NCI-H1436 treated with DMSO at 0.1 percent for 48 hours (cell line): ENCODE measurements at places on chromosomes 12 and 14.
A peak's percentile ranks its signal among the peaks of the same experiment; 100 is the strongest.

DNA sequence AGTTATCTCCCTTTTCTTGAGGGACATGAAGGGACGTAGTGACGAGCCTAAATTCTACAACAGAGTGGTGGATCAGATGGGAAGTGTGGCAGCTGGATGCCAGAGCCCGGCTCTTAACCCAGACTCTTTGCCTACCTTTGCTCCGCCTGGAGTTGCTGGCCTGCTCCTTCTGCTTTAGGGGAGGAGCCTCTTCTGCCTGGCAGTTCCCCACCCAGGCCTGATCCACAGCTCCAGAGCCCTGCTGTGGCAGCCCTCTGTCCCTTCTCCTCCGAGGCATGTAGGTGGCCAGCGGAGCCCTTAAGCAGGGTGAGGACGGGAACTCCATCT, 2.3 kb upstream of the PRPH start:
- DNase-seq = no peak

GRCh38 chr12:68667896-68668295, 18.9 kb upstream of the NUP107 start:
- no peak for DNase-seq

DNA sequence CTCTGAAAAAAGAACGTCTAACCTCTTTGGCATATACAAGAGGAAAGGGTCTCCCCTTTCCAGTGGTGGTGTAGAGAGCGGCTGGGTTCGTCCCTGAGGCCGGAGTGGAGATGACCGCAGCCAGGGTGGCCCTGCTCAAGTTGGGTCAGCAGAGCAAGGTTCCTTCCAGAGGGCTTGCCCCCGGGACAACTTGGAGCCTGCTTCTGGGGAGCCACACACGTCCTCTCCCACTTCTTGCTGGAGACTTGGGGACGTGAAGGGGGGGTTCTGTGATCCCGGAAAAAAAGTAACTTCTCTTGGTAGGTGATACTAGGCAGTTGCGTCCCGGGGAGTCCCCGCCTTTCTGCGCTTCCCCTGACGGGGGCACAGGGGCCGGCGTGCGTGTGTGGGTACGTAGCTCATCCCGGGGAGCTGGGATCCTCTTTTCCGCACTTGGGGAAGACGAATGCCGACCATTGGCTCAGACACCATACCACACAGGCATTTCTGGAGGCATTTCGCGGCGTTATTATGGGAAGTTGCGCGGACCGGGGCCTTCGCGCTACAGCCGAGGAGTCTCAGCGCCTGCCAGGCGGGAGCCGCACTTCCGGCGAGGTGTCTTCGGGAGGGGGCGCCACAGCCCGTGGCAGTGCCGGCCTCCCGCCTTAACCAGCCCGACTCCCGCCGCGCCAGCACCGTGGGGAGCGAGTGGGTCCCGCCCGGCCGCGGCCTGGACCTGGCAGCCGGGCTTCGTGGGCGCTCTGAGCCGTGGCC, 14.8 kb upstream of the PAX9 start:
- DNase-seq = no peak

DNA sequence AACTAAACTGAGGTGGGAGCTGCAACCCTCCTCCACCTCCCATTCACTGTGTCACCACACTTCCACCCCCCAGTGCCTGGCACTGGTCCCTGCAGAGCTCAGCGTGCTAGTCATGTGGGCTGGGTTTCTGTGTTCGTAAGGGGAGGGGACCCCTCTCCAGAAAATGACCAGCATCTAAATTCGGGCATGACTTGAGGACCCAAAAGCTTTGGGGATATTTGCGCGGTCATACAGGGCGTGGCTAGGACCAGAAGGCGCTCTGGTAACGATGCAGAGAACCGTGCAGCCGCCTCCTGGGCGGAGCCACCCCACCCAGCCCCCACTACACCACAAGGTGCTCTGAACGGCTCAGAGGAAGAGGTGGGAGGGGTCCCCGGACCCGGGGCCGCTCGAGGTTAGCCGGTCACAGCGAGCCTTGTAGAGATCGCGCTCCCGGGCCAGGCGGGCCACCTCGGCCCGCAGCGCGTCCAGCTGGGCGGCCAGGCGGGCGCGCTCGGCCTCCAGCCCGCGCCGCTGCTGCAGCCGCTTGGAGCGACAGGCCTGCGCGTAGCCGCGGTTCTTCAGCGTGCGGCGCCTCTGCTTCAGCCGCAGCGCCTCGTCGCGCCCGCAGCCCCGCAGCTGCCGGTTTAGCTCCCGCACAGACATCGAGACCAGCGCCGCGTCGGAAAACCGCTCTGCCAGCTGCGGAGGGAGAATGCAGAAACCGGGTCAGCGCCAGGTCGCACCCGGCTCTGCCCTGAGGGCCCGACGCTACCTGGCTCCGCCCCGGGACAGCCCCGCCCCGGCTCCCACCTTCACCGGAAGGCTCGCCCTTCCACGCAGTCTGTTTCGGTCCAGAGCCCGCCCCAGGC, 9.8 kb downstream of the CPNE6 start:
- no peak for DNase-seq

GRCh38 chr14:60317609-60318008, 68.6 kb downstream of the PPM1A start:
- DNase-seq = peak; percentile 80

DNA sequence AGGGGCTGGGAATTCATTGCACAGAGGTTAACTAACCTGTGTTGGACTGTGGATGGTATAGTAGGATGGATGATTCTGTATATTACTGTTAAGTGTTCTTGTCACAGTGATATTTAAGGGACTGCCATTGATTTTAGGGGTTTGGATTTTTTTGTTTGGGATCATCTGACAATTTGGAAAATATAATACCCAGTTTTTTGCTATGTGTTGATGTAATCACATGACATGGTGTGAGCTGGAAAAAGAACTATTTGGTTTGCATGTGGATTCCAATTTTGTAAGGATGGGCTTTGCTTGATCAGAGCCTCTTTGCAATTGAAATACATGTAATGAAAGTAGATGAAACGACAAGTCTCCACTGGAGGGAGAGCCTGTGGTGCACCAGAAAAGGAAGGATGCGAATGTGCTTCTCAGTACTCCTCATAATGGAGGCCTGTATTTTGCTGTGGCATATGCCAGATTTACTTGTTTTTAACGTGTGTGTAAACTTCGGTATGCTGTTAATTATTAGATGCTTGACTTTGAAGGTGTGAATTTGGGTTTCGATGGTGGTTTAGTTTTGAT, 2.7 kb downstream of the DYRK2 start:
- DNase-seq = no peak

GRCh38 chr12:53770281-53770680, 18.5 kb upstream of the CISTR start:
- DNase-seq = no peak

- DNase-seq = no peak
Measured at GRCh38 chr12:77070382-77070781, 5.0 kb upstream of the E2F7 start.

GRCh38 chr14:105375635-105376057, 22.7 kb upstream of the TEX22 start:
- DNase-seq = no peak

DNA sequence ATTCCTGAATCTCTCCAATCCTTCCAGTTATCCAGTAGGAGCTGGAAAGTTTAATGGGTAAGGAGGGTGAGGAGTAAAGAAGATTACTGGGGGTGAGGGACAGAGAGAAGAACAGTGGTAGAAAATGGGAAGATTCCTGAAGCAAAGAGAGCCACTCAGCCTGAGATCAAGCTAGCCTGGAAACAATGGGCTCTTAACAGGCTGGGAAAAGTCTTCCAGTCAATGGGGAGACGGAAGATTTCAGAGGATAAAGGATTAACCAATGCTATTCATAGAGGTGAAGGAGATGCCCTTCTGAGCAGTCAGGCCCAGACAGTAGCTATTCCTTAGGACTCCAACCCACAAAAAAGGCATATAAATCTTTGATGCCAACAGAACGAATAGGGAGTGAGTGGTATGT, 14.8 kb downstream of the GDF11 start:
- DNase-seq = no peak

DNA sequence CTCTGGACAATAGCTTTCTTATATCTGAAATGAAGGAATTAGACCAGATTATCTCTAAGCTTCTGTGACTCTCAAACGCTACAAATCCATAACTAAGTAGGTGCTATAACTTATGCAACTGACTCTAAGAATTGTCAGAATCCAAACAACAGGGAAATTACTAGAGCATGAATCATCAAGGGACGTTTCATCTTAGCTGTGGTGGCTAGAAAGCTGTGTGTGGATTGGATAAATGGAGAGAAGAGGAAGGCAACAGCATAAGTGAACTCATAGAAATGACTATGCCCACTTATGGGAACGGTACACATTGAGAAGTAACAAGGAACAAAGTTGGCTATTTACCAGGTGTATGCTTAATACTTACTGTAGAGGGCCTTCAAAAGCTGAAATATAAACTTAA, 96.0 kb upstream of the NEDD1 start:
- no peak for DNase-seq

GRCh38 chr12:54389134-54389508, 4.6 kb upstream of the ZNF385A start:
- no peak for DNase-seq

- no peak for DNase-seq
Measured at GRCh38 chr14:79663453-79663852, 547.9 kb downstream of the DIO2 start.
